ENCODE measurements at places on chromosomes 13 and 19.

DNA sequence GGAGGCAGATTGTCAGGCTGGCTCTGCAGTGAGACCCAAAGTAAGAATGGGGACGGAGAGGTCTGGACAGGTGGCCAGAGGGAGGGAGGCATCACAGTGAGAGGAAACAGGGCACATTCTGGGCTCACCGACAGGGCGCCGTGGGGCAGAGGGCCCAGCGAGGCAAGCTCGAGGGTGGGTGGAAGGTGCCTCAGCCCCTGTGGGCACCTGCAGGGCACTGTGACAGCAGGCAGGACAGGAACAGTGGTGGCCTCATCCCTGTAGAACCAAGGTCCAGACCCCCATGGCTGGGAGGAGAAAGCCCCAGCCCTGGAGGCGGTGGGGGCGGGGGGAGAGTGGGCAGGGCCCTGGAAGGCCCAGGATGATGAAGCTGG, 27.7 kb downstream of the PIP5K1C start:
- DNase-seq = no peak

- DNase-seq = peak; percentile 47
Observed at GRCh38 chr19:14517840-14518505, at the start of gene DNAJB1. Gene DNAJB1, minus strand, starts transcription at chr19:14518397. Its CDS starts 48 bp downstream, at chr19:14518349.

- no peak for DNase-seq
Observed at GRCh38 chr13:97234742-97235141, 12.6 kb downstream of the MBNL2 start.

DNA sequence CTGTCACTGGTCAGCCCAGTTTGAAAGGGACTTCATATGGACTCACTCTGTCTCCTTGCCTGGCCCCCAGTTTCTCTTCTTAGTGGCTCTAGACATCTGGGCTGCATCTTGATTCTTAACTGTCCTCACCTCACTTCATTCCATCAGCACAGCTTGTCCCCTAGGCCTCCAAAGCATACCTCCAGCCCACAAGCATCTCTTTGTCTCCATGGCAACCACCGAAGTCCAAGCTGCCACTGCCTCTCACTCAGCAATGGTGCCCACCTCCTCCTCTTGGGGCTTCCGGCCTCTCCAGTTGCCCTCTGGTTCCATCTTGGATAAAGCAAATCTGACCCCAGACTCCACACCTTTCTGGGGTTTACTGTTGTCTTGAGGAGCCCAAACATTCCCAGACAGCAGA, 9.9 kb upstream of the KLHL26 start:
- no peak for DNase-seq

GRCh38 chr19:38742296-38742695, 2.0 kb downstream of the CAPN12 start:
- no peak for DNase-seq

DNA sequence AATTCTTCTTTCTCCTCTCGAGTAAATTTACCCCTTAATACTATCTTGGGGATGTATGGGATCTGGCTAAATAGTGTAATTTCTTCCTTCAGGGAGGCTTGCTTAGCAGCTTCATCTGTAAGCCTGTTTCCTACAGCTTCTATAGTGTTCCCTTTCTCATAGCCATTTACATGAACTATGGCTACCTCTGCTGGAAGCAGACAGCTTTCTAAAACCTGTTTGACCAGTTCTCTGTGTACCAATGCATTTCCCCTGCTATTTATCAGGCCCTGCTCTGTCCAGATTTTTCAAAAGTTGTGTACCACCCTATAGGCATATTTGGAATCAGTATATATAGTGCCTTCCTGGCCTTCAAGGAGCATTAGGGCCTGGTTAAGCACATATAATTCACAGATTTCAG, 113.6 kb upstream of the PCDH9 start:
- DNase-seq = no peak

DNA sequence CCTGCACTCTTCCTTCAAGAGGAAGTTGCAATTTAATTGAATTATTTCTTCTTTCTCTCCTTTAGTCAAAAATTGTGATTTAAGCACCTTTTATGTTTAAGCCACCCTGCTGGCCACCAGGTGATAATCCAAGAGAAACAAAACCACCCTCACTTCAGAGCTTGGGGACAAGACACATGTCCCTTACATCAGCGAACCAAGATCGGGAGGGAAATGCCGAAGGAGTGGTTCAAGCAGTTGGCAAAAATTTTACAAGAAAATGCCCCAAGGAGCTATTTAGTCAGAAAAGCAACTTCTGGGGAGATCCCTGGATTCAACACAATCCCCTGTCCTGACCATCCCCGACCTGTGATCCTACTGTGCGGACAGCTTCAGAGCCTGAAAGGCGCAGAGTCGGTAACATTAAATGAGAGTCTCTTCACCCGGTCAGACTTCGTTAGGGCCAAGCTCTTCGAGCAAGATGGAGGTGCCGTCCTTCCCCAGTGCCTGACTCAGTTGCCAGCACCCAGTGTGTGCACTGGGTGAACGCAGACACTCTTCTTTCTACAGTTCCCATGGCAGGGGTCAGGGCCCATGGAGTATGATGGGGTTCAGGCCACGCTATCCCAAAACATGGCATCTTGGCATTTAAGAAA, 78.6 kb upstream of the TM9SF2 start:
- DNase-seq = no peak

DNA sequence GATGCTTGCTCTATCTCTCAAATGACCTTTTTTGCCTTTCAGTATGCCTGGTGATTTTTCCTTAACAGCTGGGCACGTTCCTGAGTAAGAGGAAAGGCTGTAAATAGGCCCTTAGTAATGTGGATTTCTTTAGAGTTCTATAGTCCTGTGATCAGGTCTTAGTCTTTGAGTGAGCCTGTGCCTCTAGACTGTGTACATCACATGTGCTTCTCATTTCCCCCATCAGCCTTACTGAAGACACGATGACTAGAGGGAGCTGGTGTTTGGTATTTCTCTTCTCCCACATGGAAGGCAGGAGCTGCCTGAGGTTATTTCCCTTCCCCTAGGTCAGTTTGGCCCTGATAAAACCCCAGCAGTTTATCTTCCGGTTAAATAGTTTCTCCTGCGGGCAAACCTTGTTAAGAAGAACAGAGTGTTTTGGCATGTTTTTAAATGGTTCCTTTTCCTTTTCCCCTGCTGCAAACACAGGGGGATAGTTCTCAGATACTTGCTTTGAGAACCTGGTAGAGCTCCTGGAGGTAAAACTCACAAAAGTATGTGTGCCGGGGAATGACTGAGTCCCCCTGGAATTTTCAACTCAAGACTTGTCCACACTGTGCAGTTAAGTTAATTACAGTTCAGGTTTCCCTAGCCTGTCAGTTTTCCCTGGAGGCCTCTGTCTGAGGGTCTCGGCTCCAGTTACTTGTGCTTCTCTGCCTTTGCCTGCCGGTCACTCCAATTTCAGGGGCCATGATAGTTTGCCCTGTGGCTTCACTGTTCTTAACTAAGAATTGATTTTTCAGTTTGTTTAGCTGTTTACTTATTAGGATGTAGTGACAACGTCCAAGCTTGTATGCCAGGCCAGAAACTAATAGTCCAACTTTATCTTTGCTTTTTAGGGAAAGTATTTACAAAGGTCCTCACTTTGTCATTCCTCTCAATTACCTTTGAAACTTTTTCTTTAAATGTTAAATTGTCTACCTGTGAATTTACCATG, 94.4 kb downstream of the URI1 start:
- DNase-seq = no peak

GRCh38 chr13:99566125-99567083, 65.1 kb downstream of the TM9SF2 start:
- no peak for DNase-seq

GRCh38 chr13:59236944-59237343, 926.8 kb downstream of the DIAPH3 start:
- no peak for DNase-seq

DNA sequence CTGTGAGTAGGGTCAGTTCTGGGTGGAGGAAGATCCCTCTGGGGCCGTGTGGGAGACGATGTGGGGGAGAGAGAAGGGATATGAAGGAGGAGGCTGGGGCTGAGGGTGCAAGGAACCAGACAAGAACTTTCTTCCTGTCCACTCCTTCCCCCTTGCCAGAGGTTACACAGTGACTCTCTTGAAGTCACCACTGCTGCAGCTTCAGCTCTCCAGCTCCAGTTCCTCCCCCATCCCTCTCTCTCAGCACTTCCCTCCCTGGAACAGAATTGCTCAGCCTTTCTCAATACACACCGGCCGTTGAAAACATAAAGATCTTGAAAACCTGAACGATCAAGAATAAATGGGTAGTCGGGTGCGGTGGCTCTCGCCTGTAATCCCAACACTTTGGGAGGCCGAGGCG, 5.1 kb downstream of the ZSWIM9 start:
- DNase-seq = no peak

GRCh38 chr19:6682607-6683128, 12.7 kb upstream of the TNFSF14 start:
- no peak for DNase-seq

- no peak for DNase-seq
Observed at GRCh38 chr13:90721937-90722336, 625.5 kb upstream of the MIR17HG start.

- no peak for DNase-seq
Observed at GRCh38 chr19:8695501-8695900, 3.1 kb downstream of the ACTL9 start.

DNA sequence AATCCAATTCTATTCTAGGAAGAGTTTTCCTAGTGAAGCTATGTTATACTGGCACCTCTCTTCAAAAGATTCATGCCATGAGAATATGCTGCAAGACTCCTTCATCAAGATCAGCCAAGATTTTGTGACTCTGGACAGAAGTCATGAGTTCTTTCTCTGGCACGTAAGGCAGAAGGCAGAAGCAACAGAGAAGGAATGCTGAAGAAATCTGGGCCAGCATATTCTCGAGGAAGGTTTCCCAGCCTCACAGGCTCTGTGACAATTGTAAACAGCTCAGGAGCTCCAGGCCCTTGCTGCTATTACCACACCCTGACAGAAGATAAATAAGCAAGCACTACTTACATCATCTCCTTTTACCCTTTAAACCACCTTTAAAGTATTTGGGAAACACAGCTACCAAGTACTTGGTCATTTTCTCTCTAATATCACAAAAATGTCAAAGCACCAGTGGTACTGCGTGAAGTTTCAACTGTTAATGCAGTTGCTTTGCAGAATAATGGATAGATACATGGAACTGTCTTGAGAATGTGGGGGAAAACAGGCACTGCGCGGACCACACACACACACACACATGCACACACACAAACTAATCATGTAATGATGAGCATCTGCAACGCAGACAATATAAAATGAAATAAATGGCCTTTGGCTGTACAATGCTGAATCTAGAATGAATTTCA, 55.4 kb downstream of the INTS6 start:
- no peak for DNase-seq

DNA sequence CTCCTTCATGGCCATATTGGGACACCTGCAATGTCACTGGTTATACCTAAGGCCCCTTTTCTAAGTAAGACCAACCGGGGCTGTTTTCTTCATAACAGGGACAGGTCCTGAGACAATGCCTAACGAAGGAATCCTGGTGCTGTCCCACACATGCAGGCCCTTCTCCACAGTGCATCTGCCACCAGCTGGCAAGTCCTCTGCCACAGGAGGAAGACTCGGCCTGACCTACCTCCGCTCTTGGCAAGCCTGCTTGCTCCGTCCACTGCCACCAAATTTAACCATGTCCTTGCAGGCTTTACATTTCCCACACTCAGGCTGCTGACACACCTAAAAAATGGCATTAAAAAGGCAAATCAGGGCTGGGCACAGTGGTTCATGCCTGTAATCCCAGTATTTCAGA, 31.8 kb upstream of the EIF3G start:
- no peak for DNase-seq

- DNase-seq = no peak
Observed at GRCh38 chr13:30466358-30466714, 600 bp upstream of the HMGB1 start.

GRCh38 chr19:1613808-1614570, 8.7 kb upstream of the UQCR11 start:
- no peak for DNase-seq

DNA sequence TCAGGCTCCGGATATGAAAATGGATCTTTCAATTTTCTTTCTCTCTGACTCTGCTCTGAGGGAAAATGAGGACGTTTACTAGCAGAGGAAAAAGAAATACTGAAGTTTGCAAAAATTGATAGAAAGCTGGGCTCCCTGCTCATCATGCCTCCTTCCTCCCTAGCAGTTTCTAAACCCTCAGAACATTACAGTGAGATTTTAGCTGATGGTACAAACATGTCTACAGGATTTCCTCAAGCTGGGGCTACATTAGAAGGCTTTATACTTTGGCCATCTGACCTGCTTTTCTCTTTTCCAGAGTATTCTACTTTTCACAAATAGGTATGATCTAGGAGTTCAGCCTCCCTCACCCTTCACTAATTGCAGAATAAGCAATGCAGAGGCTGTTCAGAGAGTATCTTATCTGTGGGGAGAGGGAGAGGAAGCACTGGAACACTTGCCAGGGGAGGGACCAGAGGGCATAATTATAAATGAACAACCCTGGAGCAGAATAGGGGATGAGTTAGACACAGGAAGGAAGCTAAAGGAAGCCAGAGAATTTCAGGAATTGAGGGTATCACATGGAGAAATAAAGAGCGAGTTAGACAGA, 30.0 kb downstream of the CEACAM1 start:
- no peak for DNase-seq

GRCh38 chr13:50378509-50379044, 363.3 kb downstream of the KCNRG start:
- no peak for DNase-seq

- no peak for DNase-seq
Observed at GRCh38 chr13:29106651-29107050, 286.5 kb downstream of the MTUS2 start.
